ENCODE measurements at places on chromosomes 7 and 10.

DNA sequence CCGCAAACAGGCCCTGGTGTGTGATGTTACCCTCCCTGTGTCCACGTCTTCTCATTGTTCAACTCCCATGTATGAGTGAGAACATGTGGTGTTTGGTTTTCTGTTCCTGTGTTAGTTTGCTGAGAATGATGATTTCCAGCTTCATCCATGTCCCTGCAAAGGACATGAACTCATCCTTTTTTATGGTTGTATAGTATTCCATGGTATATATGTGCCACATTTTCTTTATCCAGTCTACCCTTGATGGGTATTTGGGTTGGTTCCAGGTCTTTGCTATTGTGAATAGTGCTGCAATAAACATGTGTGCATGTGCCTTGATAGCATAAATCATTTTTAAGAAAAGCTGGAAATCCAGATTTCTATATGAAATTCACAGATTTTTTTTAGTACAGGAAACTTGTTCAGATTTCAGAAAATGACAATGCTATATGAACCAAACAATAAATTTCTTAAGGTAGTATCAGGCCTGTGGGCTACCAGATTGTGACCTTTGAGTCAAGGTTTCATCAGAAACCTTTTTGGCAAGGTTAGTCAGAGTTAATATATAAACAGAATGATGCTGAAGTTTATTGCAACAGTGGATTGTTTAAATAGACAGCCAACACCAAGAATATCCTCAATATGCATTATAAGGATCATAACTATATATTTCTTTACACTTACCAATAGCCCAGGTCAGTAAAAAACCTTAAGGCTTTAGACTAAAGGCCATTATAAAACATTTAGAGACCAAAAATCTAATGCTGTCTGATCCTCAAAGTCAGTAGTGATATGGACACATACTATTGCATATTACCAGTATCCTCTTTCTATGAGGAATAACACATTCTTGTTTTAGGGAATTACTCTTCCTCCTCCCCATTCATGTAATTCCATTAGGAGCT lies 68.7 kb upstream of the PAPSS2 start:
- DNase-seq: no peak

GRCh38 chr10:33815776-33816175 lies 481.3 kb upstream of the NRP1 start:
- DNase-seq: no peak

DNA sequence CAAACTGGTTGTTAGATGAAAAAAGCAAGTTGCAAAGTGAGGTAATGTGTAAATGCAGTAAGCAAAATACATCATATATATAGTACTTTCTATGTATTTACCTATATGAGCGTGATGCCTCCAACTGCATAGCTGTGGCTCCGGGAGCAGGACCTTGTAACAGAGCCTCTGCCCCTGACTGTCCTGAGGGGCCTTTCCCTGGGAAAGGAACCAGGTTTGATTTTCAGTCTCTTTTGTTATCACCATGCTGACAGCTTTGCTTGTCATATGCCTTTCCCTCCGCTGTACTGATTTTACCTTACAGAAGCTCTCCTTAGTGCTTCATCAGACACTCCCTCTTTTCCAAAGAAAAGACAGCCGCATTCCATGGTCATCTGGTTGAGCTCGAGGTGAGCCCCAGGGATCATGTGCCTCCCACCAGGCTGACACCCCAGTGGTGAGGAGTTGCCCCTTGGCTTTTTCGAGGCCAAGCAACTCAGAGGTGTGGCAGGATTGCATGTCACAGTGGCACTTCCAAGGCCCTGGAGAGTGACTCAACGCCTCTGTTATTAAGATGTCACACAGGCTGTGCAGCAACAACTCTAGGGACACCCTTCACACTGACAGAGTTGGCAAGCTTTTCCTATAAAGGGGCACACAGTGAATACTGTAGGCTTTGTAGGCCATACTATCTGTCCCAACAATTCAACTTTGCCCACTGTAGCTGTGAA lies 78.9 kb downstream of the ALOX5 start:
- no peak for DNase-seq

GRCh38 chr7:51160990-51161615 lies 155.5 kb downstream of the COBL start:
- DNase-seq: peak; percentile 10

GRCh38 chr7:141023295-141023694 lies 8.5 kb upstream of the MRPS33 start:
- DNase-seq: no peak

DNA sequence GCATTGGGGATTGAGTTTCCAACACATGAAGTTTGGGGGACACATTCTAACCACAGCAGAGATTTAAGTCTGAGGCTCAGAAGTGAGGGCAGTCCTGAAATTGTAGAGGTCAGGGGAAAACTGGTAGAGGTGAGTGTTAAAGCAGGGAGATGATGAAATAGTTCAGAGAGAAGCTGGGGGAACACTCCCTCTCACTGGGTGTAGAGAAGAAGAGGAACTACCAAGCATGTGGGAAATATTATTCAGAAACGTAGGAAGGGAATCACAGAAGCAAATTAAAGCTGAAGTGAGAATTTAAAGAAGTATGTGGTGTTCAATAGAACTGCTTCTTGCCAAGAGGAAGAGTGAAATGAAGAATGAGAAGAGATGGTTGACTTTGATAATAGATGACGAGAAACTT lies 121.5 kb upstream of the FAM3C start:
- DNase-seq: no peak

DNA sequence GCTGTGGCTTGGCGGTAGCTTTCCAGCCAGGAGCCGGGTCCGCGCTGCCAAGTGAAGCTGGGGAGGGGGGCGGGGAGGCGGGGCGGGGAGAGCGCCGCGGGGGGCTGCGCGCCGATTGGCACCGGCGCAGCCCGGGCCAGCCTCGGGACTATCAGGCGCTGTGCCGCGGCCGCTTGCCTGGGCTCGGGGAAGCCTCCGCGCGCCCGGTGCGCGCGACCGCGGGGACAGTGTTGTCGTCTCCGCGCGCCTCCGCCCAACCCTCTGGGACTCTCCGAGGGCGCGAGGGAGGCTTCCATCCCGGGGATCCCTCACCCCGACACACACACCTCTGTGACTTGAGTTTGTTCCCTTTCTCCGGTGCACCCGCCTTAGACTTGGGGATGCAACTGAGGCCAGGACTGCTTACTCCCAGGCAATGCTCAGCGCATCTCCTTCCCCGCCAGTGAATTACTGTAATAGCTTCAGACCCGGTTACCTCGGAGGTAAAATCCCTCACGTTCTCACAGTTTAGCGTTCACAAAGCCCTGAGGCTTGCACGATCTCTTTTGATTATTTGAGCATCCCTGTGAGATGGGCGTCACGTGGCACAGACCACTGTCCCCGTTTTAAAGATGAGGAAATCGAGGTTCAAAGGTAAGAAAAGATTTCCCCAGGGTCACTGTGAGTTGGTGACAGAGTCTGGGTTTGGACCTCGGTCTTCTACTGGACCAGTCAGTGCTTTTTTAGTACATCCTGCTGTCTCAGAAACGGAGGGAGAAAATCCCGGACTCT lies at the start of gene NKX1-2:
Gene NKX1-2 (minus strand): TSS at position 24 of the 771 bp plus-strand sequence. CDS start 92 bp downstream, outside the sequence.
- DNase-seq: no peak

DNA sequence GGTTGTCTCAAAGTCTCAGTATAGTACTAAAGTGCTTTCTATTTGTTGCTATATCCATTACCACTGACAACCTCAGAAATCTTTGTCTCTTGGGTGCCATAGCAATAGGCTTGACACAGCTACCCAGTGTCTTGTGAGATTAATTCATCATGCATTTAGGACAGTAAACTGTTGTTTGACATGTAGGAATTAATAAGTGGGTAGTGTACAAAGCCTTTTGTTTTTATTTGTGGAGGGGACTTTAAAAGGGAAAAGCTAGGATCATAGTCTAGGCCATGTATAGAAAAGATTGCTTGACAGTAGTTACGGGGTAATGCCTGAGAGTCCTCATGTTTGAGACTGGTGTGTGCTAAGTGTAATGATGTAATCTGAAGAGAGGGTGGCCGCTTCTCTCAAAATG lies 102.6 kb upstream of the AGR3 start:
- DNase-seq: no peak

DNA sequence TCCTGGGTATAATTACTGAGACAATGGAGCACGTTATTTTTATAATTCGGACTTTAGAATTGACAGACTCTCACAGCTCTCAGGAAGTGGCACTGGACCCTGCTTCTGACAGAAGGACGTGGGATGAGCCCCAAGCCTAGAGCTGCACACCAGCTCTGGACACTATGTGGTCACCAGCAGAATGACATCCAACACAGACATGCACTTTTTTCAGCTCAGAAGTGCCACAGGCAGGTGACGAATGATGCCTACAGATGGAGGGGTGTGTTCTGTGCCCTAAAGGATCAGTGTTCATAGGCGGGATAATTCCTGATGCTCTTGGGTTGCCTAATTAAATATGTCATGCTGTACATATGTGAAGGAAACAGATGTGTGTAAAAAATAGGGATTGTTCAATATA lies 87.9 kb downstream of the VIPR2 start:
- DNase-seq: no peak

- no peak for DNase-seq
Measured at GRCh38 chr7:44477063-44477830, 13.2 kb downstream of the NUDCD3 start.

- no peak for DNase-seq
Measured at GRCh38 chr7:28458732-28459131, 46.4 kb downstream of the CREB5 start.

GRCh38 chr10:98486421-98486820 lies 39.7 kb upstream of the HPS1 start:
- no peak for DNase-seq

DNA sequence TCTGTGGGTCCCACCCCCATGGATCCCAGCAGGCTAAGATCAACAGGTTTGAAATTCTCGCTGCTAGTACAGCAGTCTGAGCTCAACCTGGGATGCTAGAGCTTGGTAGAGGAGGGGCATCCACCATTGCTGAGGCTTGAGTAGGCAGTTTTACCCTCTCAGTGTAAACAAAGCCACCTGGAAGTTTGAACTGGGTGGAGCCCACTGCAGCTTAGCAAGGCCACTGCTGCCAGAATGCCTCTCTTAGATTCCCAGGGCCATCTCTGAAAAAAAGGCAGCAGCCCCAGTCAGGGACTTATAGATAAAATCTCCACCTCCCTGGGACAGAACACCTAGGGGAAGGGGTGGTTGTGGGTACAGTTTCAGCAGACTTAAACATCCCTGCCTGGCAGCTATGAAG lies 190.0 kb upstream of the CACNA2D1 start:
- DNase-seq: no peak

GRCh38 chr7:116942504-116942903 lies 10.8 kb upstream of the ST7 start:
- no peak for DNase-seq

DNA sequence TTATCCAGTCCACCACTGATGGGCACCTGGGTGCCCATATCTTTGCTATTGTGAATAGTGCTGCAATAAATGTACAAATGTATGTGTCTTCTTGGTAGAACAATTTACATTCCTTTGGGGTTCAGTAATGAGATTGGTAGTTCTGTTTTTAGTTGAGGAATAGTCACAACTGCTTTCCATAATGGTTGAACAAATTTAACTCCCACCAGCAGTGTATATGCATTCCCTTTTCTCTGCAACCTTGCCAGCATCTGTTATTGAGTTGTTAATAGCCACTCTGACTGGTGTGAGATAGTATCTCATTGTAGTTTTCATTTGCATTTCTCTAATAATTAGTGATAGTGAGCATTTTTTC lies 27.8 kb downstream of the COA1 start:
- DNase-seq: no peak

GRCh38 chr10:103652599-103653281 lies 159.2 kb downstream of the NEURL1 start:
- no peak for DNase-seq

GRCh38 chr7:13108061-13108460 lies 420.6 kb downstream of the ARL4A start:
- DNase-seq: no peak

GRCh38 chr7:86181474-86181873 lies 462.2 kb upstream of the GRM3 start:
- no peak for DNase-seq

GRCh38 chr7:157926521-157927150 lies 589.8 kb downstream of the DNAJB6 start:
- no peak for DNase-seq
